Upper lobe of right lung (tissue), 1 donor: ENCODE measurements at places on chromosomes 3 and 15. TPM values are rescaled to one million over a fixed set of nuclear protein-coding genes. Genes with fewer than 3 reads are reported as not detected.

Gene RBPMS2
- 4.5 TPM for total RNA-seq

Gene FRMD5
- total RNA-seq, result 1.2 TPM

Gene MUC20
- 14.7 TPM for total RNA-seq

Gene UBA3
- 55.3 TPM for total RNA-seq

Gene GOLGA6D
- not detected for total RNA-seq

Gene CGNL1
- total RNA-seq, result 54.9 TPM

Gene HRG
- not detected for total RNA-seq

Gene SEMA3G
- total RNA-seq, result 27.6 TPM

DNA sequence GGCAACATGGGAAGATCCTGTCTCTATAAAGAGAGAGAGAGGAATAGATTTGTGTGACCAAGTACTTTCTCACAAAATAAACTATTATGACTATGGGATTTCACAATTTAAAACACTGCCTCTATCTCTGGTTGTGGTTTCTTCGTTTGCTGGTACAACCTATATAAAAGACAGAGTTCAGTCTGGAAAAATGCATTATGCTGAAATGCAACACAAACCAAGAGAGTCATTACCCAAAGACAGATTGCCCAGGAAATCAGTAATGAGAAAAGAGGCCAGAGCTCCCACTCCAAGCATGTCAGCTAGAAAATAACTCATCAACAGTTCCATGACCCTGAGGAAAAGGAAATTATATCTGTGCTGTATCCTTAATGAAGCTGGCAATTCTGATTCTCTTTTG is 23.2 kb downstream of the GPR176 start:
- no peak for DNase-seq

- DNase-seq, result no peak
These were observed 7.6 kb upstream of the COL8A1 start for GRCh38 chr3:99630815-99631214.

DNA sequence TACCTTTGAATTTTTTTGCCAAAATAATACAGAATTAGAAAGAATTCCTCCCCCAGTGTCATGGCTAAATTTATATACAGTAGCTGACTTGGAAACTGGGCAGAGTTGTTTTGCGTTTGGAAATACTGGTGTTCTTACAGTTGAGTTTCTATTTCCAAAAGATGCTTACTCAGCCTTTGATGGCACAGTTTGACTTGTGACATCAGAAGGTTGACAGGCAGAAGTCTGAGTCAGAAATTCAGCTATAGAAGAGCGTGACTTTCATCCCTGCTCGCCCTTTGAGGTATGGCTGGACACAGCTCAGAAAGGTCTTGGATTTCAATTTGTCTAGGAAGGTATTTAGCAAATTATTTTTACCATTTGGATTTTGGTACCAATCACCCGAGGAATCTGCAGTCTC is 175.8 kb downstream of the VGLL4 start:
- no peak for DNase-seq

DNA sequence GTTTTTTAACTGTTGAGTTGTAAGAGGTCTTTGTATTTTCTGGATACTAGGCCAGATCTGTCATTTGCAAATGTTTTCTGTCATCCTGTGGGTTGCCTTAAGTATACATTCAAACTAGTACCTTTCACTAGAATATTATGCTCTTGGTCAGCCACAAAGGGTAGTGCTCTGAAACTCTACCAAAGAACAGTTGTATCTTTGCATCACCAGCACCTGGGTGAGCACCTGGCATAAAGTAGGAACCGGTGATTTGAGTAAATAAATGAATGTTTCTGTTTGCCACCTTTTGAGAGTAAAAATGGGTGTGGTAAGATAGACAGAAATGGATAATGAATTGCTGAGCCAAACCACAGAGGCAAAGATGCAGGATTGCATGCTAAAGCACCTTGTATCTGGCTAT is 98.7 kb downstream of the SLCO3A1 start:
- DNase-seq, result no peak

GRCh38 chr3:148319161-148319915 is 378.4 kb upstream of the AGTR1 start:
- DNase-seq, result no peak

GRCh38 chr3:194496217-194496919 is 9.6 kb upstream of the ATP13A3 start:
- DNase-seq, result no peak

DNA sequence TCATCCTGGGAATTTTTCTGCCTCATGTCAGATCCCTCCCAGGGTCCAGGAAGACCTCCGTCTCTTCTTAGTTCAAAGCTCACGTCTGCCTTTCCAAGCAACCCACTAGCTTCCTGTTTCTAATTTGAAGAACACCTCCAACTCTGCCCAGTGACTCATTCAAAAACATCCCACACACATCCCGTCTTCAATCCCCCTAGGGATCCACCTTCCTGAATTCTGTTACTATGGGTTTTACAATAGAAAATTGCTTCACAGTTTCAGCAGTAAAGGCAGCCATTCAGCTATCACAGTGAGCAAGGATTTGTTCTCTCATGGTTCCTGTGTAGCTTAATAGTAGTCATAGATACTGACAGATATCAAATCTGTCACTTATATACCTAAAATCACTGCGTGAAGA is 308.3 kb upstream of the CCDC54 start:
- no peak for DNase-seq

DNA sequence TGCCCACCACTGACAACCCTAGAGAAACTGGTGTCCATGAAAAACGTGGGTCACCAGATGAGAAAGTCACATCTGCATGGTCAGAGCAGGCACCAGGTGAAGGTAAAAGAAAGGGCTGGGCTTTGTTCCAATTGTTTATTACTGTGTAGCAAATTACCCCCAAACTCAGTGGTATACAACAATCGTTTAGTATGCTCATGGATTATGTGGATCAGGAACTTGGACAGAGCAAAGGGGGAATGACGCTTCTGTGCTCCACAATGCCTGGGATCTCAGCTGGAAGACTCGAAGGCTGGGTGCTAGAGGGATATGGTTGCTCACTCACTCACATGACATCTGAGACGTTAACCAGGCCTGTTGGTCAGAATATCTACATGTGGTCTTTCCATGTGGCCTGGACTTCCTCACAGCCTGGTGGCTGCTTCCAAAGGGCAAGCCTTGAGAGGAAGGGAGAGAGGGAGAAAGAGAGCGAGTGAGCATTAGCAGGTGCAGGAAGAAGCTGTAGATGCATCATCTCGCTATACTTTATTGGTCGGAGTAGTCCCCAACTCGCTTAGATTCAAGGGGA is 44.9 kb downstream of the LPP start:
- no peak for DNase-seq

DNA sequence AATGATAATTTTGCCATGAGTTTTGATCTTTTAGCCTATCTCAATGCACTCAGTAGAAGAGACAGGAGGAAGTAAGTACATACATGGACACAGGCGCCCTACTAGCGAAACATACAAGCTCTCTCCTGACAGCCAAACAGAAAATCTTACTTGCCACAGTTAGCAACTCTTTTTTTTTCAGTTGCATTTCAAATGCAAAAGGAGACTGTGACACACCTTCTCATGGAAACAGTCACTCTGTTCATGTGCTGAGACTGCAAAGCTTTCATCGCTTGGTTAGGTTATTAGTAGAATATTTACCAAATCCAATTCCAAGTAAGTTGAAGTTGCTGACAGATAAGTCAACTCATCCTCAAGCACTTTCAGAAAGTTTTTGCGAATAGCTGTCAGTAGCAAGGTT is 223.3 kb downstream of the FOXP1 start:
- DNase-seq, result no peak

GRCh38 chr3:120028271-120029047 is 65.8 kb downstream of the GSK3B start:
- no peak for DNase-seq

DNA sequence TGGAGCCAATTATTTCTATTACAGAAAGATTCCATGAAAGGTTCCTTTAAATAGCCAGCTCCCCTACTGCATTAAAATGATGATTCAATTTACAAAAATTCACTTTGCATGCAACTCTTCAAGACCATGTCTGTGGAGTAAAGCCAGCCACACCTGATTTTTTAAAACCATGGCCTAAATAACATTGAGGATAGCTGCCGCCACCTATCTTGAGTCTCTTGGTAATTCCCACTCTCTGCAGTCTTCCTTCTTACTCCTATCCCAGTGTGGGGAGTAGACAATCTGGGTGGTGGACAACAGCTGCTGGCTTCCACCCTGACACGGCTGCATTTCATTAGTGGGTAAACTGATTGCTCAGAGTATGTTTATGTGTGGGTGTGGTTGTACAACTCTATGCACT is 10.7 kb downstream of the LRTM1 start:
- no peak for DNase-seq

DNA sequence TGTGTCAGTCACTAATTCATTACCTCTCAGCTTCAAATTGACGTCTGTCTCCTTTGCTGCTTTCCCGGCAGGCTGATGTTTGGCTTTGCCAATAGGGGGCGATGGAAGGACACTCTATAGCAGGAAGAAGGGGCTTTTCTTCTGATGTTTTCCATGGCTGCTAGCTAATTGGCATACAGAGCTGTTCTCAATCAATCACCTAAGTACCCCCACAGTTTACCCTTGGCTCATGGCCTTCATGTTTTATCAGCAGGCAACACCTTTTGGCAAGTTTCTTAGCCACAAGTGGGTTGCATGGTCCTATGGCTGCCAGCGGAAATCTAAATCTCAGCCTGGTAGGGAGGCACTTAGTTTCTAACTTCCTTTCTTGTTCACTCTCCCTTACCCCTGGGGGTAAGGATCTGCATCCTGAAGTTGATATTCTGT is 45.0 kb downstream of the ESYT3 start:
- no peak for DNase-seq

DNA sequence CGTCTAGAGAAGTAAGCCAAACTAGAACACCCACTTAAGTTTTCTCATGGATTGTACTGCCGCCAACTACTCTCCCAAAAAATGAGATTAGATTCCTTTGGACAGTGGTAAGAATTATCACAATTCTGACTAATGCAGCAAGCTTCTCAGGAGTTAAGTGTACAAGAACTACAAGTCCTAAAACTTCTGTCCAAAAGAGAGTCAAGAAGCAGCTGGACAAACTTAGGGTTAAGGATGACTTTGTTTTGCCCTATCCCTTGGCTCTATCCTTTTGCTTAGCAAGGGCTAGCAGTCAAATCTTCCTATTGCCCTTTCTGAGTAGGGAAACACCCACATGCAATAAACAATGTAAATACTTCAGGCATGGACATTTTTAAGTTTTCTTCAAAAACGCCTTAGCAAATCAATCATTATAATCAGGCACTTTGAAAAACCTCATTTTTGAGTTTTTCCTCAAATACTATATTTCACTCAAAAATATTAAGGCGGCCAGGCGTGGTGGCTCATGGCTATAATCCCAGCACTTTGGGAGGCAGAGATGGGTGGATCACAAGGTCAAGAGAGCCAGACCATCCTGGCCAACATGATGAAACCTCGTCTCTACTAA is 19.5 kb downstream of the RAF1 start:
- no peak for DNase-seq

- no peak for DNase-seq
These were observed 608 bp upstream of the PPCDC start for GRCh38 chr15:75022783-75023180.

GRCh38 chr3:182327196-182327681 is 466.1 kb upstream of the ATP11B start:
- no peak for DNase-seq

DNA sequence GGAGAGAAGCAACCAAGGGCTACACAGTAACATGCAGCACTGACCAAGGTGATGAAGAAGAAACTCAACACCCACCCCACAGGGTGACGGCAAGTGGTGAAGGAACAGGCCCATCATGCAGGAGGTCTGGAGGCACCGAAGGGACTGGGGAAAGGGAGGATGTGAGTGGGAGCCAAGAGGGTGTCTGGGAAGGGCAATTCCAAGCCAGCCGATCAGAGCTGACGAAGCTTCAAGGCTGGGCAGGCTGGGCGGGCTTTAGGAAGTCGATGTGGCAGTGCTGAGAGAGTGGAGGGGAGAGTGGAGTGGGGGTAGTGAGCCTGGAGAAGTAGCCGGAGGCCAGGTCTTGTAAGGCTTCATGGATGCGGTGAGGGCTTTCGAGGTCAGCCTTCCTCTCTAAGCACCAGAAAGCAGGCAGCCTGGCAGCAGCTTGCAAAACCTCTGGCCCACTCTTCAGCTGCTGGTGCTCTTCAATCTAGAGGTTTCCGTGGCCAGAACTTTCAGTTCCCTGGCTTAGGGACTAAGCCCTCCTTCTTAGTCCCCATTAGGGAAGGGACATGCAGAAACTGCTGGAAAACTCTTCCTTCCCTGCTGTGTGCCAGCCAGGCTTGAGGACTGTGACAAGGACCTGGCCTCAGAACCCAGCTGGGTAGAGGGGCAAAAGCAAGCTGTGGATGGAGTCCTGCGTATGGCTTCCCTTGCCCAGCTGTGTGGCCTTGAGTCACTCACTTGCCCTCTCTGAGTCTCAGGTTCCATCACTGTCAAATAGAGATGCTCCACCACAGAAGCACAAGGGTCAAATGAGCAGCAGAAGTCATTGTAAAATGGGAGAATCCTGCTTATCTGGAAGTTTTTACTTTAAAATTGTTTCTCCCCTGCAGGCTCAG is 72.1 kb downstream of the TLE3 start:
- no peak for DNase-seq

DNA sequence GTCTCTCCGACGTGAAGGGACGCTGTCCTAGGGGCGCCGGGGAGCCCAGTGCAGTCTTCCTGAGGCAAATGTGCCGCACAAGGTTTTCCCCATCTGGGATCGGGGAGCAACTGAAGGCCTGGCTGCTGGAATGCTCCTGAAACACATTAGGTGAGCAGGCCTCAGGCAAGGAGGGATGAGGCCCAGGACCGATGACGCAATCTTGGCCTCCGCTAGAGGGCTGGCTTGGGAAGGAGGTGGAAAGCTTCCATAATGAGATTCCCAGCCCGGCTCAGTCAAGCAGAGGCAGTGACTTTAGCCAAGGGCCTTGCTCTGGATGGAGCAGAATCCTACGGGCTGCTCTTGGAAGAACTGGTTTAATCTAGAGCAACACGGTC is 50.8 kb downstream of the CPN2 start:
- peak; percentile 82 for DNase-seq

- no peak for DNase-seq
These were observed 630 bp downstream of the ATP6V1A start for GRCh38 chr3:113747283-113748046.

- DNase-seq, result no peak
These were observed 141.1 kb downstream of the XXYLT1 start for GRCh38 chr3:195129644-195130492.
